NCI-H524 treated with DMSO at 0.1 percent for 48 hours (cell line): ENCODE measurements at places on chromosomes 5 and 9.

DNA sequence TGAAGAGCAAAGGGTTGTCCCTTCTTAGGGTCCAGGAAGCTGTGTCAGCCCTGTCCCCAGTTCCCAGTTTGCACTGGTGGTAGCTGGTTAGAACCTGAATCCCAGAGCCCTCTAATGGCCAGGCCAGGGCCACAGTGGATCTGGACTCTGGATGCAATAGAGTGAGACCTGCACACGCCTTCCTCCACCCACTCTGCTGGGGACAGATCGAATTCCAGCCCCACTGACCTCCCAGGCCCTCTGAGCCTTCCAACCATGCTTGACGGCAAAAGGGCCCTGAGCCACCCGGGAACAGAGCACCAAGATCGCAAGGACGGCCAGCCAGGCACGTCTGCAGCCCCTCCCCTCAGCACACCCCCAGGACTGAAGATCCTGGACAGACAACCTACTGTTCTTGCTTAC is 23.7 kb downstream of the NAIF1 start:
- no peak for DNase-seq

DNA sequence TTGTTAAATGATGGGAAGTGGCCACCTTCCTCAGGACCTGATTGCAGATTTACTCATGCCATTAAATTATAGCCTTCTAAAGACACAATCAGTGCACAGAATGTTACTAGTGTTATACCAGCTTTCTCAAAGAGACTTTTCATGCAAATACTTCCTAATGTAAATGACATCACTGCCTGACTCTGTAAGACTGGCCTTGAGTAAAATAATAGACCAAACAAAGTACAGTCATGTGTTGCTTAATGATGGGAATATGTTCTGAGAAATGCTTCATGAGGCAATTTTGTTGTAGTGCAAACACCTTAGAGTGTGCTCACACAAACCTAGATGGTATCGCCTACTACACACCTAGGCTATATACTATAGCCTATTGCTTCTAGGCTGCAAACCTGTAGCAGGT is 17.0 kb upstream of the C1QTNF3 start:
- DNase-seq, result no peak

- DNase-seq, result peak; percentile 33
Measured at GRCh38 chr5:64462391-64462790, 43.4 kb upstream of the RGS7BP start.

- no peak for DNase-seq
Measured at GRCh38 chr5:144864118-144864517, 693.4 kb downstream of the KCTD16 start.

- DNase-seq, result no peak
Measured at GRCh38 chr5:17157294-17157693, 60.1 kb upstream of the BASP1 start.

DNA sequence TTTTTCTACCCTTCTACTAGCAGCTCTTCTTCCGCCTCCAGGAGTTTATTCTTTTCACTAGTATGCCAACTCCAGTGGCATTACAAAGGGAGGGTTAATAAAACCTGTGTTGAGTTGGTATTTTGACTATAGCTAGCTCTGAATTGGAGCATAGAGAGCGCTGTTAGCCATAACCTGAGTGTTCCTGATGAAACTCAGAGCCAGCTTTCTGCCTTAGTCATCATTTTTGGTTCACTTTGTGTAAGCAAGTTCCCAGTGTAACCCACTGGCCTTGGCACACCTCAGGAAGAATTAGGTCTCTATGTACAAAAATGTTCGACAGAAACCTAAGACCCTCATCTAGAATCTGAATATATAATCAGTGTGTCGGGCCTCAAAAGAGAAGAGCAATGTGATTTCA is 238.9 kb downstream of the NR3C1 start:
- DNase-seq, result no peak

- DNase-seq, result no peak
Measured at GRCh38 chr5:17433406-17433805, 64.6 kb upstream of the TAF11L2 start.

DNA sequence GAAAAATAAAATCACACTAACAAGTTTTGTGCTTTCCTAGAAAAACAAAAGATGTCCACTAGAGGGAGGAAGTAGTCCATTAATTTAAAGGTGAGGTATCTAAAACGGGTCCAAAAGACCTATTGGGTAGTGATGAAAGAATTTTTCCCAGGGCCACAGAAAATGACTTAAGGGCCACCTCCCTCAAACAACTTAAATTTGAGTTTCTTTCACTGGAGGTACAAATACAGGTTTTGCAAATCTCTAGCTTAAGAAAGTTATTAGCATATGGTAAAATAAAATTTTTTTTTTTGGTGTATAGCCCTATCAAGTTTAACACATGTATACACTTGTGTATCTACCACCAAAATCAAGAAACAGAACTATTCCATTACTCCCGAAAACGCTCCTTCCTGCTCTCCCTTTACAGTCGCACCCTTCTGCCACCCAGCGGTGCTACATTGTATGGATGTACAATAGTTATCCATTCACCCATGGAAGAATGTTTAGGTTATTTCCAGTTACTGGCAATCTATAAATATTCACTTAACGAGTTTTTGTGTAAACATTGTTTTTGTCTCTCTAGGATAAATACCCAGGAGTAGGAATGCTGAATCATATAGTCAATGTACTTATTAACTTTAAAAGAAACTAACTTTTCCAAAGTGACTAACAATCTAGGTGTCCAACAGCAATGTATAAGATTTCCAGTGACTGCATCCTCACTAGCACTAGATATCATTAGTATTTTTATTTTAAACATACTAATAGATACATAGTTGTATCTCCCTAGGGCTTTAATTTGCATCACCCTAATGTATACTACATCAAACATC is 21.9 kb downstream of the DEPDC1B start:
- DNase-seq, result no peak

GRCh38 chr5:172951371-172952033 is 7.7 kb upstream of the RPL26L1 start:
- no peak for DNase-seq

DNA sequence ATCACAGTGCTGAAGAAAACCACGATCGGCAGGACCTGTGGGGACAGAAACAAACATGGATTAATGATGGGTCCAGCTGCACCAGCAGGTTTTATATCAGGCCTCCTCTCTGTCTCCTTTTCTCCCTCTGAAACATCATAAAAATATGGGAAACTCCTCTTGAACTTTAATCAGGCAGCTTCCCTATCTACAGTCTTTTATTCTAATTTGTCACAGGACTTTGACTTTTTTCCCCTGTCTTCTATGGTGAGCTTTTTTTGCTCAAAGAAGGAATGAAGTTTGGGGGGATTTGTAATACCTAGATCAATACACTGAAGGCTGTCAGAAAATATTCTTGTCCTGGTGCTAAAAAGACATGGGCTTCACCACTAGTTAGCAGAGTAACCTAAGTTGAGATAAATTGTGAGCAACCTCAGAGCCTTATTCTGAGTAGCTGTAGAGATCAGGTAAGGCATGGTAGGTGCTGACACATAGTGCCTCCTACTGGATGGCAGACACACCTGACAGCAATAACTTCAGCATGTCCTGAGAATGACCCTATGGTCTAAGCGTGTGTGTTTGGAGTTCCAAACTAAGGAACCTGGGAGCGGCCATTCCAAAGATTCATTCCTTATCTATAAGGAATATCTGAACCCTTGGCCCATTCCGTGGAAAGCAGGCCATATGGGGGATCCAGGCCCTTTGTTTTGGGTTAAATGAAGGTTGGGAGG is 46.2 kb downstream of the SLC28A3 start:
- no peak for DNase-seq

GRCh38 chr5:73417303-73418034 is 31.1 kb downstream of the FOXD1 start:
- no peak for DNase-seq

DNA sequence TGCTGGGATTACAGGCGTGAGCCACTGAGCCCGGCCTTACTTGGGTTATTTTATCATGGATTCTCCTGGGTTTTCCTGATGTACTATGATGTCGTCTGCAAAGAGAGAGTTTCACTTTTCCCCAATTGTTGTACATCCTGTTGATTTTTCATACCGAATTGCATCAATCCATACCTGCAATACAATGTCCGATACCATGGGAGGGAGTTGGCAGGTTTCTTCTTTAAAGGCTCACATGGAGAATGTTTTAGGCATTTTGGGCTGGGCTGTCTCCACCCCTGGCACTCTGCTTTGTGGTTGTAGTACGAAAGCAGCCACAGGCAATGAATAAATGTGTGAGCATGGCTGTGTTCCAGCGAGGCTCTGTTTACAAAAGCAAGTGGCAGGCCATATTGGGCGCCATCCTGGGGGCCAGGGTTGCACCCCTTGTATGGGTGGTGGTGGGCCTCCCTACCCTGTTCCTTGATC is 35.1 kb upstream of the EXOC3 start:
- no peak for DNase-seq

- DNase-seq, result no peak
Measured at GRCh38 chr9:110030632-110031031, 177.3 kb downstream of the C9orf152 start.

DNA sequence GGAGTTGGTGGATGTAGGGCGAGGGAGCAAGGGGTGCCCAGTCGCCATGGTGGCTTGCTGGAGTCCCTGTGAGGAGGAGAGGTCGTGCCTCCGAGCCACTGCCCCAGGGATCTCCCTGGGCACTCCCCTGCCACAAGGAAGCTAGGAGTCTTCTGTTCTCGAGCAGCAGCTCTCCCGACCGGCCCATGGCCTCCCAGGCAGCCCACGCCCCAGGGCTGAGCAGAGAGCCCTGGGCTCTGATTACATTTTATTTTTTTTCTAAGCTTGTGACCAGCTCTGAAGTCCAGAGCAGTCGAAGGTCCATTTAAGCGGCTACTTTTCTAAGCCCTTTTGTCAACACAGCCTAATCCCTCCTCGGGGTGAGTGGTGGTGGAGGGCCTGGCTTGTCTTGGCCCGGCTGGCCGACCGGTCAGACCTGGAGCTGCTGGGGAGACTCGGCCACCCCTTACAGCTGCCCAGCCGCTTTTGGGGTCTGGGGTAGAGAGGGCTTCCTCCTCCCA is 2.1 kb downstream of the RXRA start:
- DNase-seq, result no peak

DNA sequence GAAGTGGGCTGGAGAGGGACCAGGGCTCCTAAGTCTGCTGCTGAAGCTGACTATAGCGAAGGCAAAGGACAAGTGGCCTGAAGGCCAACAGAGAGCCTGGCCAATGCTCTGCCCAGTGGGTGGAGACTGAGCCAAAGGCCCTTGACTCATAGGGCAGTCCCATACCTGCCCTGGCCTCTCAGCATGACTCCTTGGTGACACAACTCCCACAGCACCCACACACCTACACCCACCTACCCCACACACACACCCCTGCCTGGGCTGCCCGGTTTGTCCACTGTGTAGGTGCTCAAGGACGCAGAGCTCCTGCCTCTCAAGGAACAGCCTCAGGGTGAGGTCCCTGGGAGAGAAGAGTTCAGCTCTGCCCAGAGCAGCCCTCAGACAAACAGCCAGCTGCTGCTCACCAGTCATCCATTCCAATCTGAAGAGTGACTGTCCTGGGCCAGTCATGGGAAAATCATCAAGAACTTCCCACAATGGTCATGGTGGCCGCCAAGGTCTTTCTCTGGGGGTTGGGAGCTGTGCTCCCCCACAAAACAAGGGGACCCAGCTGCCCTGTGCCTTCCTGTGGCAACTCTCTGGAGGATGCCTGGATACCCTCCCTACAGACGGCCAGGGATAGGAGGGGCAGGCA is 5.0 kb downstream of the TNIP1 start:
- DNase-seq, result no peak

- no peak for DNase-seq
Measured at GRCh38 chr9:20012232-20012631, 223.4 kb upstream of the SLC24A2 start.

- no peak for DNase-seq
Measured at GRCh38 chr9:91908746-91909145, 41.3 kb downstream of the ROR2 start.

DNA sequence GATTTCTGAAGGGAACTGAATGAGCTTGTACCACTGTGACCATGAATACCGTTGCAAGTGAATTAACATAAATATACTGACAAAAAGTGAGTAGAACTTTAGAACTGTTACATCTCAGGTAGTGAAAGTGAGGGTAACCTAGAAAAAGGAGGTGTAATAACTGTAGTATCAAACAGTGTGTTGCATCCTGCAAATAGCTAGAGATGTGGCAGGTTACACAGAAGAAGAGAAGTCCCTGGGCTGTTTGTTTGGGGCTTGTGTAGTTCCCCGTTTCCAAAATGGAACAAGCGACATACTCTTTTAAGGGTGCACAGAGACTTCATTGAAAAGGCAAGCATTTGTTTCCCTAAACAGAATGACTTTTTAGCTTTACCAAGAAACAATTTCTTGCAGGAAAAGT is 214.8 kb downstream of the NR3C1 start:
- DNase-seq, result no peak

- DNase-seq, result peak; percentile 92
Measured at GRCh38 chr9:136527721-136528710, 17.8 kb downstream of the NOTCH1 start.

- DNase-seq, result no peak
Measured at GRCh38 chr9:122141671-122142070, 17.9 kb downstream of the NDUFA8 start.

DNA sequence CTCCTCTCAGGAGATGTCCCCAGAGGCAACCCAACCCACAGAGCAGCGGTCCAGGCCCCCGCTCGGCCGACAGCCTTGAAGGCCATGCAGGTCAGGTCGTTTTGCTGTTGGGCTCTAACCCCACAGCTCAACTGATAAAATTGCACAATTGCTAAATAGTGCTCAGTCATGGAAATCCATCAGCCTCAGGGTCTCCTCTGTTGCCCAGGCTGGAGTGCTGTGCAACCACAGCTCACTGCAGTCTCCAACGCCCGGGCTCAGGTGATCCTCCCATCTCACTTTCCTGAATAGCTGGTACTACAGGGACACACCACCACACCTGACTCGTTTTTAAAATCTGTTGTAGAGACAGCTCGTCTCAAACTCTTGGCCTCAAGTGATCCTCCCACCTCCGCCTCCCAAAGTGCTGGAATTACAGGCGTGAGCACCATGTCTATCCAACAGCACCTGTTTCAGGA is 18.3 kb downstream of the BRD3OS start:
- no peak for DNase-seq

GRCh38 chr9:136219276-136219675 is 14.3 kb upstream of the LHX3 start:
- DNase-seq, result peak; percentile 93

DNA sequence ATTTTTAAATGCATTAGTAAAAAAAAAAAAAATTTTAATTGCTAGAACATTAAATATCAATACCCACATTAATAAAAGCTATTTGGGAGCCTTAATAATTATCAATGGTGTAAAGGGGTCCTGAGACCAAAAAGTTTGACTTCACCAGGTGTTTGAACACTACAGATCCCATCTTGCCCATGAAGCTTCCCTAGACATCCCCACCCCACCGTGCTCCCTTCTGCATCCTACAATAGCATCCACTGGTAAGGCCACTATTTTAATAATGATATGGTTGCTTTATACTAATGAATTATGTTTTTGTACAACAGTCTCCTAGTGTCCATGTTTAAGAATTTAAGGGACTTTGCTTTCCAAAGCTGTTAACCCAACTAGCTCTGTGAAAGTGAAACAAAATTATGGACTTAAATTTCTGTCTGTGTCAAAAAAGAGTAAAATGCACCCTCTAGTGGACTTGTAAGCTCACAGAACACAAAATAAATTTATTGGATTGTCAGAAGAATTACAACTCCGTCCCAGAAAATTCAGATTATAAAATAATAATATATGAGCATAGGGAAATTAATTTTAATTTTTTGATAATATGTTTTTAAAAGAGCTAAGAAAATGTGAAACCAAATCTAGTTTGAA is 76.0 kb downstream of the ARL15 start:
- DNase-seq, result no peak

- DNase-seq, result no peak
Measured at GRCh38 chr5:126236994-126237393, 186.2 kb upstream of the GRAMD2B start.

- no peak for DNase-seq
Measured at GRCh38 chr9:90975781-90976538, 174.3 kb downstream of the SYK start.
